Muscle of back (tissue), 13 donors: ENCODE measurements at places on chromosomes 3 and 15.

DNA sequence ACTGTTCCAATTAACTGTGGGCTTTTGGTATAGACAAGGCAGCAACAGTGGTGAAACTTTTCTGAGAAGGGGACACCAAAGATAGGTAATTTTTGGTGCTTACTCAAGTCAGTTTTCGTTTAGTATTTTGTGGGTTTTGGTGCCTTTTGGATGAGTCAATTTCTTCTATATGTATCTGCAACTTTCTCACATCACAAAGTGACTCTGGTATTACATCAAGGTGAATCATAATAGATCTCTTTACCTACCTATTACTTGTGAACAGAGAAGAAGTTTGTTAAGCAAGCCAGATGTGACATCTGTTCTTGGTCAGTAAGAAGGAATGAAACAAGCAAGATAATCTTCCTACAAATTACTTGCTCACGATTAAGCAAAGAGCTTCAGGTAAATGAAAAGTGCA is 732.4 kb upstream of the DPPA4 start:
- DNase-seq = no peak

GRCh38 chr3:120198305-120198878 is 86.6 kb downstream of the GPR156 start:
- no peak for DNase-seq

- DNase-seq = no peak
Measured at GRCh38 chr15:66761726-66762595, 59.9 kb downstream of the SMAD6 start.

- DNase-seq = no peak
Measured at GRCh38 chr3:32556332-32556731, 14.3 kb downstream of the DYNC1LI1 start.

GRCh38 chr3:173747427-173747826 is 349.9 kb downstream of the NLGN1 start:
- no peak for DNase-seq

- DNase-seq = no peak
Measured at GRCh38 chr3:35946121-35946853, 307.0 kb downstream of the ARPP21 start.
